ENCODE measurements at places on chromosomes 2 and 18. TPM values are rescaled to one million over a fixed set of nuclear protein-coding genes. Genes with fewer than 3 reads are reported as not detected.

- no peak for DNase-seq
Observed at GRCh38 chr2:146598791-146599190, 1246.0 kb upstream of the ACVR2A start.

- no peak for DNase-seq
Observed at GRCh38 chr2:100632759-100633158, 70.0 kb downstream of the PDCL3 start.

GRCh38 chr18:38305961-38306360, 740.4 kb upstream of the CELF4 start:
- no peak for DNase-seq

GRCh38 chr2:187415449-187415848, 32.6 kb downstream of the CALCRL start:
- no peak for DNase-seq

Gene COL4A4
- 0.40 TPM for total RNA-seq

Gene IL1B
- total RNA-seq: 5.7 TPM

Gene MOCOS
- 10.0 TPM for total RNA-seq

Gene FBXO15
- not detected for total RNA-seq

Data from colonic mucosa (tissue), 4 donors.